ENCODE measurements at places on chromosomes 3 and 15.

DNA sequence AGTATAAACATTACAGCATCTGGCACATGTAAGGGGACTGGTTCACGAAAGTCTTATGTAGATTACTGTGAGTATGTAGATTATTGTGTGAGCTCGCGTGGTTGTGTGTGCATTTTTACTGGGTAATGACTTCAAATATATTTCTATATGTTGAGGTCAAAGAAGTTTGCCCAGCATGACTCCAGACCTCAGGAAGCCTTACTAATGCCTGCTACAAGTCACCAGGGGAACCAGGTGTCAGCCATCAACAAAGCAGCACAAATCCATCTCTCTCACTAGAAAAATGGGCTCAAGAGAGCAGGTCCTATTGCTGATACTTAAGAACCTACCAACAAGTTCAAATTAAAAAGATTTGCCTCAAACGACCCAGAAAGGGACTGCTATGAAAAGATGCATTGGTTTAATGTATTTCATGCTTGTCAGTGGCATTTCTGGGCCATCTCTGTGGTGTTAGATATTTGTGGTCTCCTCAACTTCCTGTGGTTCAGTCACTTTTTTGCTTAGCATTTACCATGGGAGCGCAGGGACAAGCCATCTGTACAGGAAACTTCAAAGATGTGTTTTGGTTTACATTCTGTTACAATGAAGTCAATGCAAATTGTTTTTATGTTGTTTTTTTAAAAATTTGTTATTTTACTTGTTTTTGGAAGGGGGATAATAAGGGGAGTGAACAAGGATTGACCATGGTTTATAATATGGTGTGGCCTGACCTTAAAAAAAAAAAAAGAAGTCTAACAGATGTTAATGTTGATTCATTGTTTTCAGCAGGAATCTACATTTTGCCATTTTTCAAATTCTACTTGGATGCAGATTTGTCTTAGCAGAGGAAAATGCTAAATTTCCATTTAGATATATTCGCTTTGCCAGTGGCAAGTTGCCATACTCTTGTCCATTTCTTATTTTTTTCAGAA lies 172.1 kb upstream of the ADAMTS9 start:
- no peak for DNase-seq

DNA sequence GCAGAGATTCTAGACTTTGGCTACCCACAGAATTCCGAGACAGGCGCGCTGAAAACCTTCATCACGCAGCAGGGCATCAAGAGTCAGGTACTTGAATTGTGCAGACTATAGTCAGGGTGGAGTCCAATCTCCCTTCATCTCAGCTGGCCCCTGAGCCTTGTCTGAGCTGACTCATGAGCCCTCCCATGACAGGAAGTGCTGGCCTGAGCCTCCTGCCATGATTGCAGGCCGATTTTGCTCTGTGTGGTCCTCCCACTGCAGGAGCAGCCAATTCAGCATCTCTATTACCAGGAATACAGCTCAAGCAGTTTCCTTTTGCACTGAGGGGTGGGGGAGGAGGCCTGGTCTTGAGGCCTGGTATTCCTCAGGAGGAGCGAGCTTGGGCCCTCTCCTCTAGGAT lies 5.5 kb downstream of the AP2M1 start:
- no peak for DNase-seq

- DNase-seq = no peak
Measured at GRCh38 chr3:94159062-94159828, 96.4 kb downstream of the NSUN3 start.

GRCh38 chr15:31278544-31279220 lies 48.0 kb upstream of the KLF13 start:
- no peak for DNase-seq

DNA sequence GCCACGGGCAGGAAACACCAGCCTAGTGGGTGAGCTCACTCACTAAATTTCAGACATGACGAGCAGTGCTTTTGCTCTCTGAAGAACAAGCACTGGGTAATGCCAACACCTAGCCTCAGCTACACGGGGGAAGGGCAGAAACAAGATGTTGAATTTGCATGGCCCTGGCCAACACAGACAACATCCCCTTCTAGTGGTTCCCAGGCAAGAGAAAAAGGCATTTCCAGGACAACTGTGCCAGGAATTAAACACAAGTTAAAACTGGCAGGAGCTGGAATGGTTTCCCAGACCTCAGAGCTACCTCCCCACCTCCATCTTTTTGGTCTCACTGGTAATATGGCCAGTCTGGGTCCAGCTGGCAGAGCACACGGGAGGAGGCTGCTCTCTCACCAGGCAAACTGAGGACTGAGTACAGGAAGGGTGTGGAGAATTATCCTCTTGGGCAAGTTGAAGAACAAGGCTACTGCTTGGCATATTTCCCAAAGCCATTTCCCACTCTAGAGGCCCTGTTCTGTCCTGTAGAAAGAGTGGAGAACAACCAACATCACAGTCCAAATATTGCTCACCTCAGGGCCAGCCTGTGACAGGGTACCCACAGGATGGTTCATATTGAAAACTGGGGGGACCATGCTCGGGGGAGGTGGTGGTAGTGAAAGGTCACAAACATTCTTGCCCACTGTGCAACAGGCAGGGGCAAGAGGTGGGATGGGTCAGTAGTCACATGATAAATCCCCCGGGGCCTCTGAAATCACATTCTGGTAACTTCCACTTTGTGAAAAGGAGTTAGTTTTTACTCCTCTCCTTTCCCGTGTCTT lies 26.5 kb downstream of the TSPAN3 start:
- no peak for DNase-seq

- DNase-seq = no peak
Measured at GRCh38 chr15:63077952-63078351, 35.4 kb downstream of the TPM1 start.

DNA sequence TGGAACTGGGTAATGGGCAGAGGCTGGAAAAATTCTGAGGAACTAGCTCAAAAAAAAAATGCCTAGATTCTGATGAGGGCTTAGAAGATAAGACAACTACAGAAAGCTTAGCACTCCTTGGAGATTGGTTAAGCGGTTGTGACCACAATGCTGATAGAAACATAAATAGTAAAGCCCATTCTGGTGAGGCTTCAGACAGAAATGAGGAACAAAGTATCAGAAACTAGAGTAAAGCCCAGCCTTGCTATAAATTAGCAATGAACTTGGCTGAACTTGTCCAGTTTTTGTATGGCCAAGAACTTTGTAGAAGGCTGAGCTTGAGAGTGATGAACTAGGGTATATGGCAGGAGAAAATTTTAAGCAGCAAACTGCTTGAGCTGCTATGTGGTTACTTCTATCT lies 25.4 kb downstream of the GOLGB1 start:
- DNase-seq = no peak

DNA sequence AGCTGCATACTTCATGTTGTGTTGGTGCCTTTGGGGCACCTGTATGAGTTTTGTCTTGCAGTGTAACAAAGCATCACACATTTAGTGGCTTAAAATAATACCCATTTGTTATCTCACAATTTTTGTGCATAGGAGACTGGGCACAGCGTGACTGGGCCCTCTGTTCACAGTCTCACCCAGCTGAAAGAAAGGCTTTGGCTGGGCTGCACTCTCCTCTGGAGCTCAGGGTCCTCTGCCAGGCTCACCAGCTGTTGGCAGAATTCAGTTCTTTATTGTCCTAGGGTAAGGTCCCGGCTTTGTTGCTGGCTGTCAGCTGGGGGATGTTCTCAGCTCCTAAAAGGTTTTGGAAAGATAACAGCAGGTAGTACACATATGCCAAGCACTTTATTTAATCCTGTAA lies 263.3 kb downstream of the CLSTN2 start:
- no peak for DNase-seq

- DNase-seq = no peak
Measured at GRCh38 chr15:38168467-38169070, 84.1 kb upstream of the SPRED1 start.

- DNase-seq = no peak
Measured at GRCh38 chr3:8197384-8197783, 304.2 kb upstream of the LMCD1 start.

DNA sequence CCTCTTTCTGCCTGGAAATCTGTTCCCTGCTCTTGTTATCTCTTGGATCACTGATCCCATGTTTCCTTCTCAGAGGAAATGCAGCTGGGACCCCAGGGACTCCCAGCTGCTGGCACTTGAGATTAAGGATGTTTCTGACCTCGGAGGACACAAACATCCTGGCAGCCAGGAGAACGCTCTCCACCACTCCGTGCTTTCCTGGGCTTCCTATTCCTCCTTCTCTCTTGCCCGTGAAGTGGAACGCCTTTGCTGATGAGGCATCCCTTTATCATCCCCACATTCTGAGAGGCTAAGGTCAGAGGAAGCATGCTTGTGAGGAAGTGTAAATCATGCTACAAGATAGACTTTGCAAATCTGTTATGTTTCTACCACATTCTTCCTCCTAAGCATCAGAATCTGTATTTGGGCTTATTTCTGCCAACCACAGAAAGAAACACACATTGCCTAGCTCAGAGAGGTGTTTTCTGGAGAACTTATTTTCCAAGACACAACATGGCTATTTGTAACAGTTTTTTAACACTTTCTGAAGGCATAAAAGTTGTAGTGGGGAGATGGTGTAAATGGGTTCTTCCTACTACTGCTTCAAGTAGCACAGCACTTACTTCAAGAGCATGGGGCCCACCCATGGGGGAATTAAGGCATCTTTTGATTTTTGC lies 25.6 kb upstream of the LDHAL6B start:
- no peak for DNase-seq

DNA sequence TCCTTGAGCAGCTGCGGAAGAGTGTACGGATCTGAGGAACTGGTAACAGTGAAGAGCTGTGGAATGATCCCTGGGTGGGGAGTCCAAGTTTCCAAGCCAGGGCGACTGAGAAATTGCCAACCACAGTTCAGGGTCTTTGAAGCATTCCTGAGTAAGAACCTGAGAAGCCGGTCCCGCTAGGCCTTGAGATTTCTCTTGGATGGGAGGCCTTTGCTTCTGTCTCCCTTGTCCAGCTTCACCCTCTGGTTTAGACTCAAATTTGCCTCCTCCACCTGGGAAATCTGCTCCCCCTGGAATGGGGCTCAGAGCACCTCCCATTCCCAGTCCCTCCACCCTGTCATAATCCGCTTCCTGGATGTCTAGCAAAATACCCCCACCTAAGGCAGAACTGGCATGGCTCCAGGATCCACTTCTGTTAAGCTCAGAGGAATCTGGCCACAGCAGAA lies 127.7 kb upstream of the DLG1 start:
- no peak for DNase-seq

- DNase-seq = no peak
Measured at GRCh38 chr3:10356461-10356981, 35.6 kb upstream of the SEC13 start.

- no peak for DNase-seq
Measured at GRCh38 chr15:85625856-85626255, 168.9 kb downstream of the KLHL25 start.

- DNase-seq = no peak
Measured at GRCh38 chr15:40957581-40958051, 4.3 kb downstream of the CHAC1 start.

DNA sequence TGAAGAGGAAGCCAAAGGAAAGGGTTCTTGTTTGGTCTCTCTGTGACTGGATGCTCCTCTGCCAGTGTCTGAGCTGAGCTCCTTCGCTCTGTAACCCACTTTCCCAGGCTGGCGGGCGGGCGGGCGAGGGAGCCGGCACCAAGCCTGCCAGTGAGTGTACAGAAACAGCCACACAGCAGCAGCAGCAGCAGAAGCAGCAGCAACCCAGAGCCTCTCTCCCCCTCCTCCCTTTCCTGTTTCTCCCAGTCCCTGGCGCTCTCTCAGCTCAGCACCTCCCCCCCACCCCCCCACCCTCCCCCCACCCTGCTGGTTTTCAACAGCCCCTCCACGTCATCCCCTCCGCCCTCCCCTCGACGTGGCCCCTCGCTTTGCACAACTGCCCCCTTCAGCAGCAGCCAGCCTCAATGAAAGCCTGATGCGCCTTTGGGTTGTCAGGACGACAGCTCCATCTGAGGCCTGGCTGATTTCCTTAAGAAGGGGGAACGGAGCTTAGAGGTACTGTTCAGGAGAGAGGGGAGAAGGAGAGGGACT lies at the start of gene LSAMP:
LSAMP (minus strand) TSS at position 177 of the 531 bp plus-strand sequence.
- DNase-seq = no peak

DNA sequence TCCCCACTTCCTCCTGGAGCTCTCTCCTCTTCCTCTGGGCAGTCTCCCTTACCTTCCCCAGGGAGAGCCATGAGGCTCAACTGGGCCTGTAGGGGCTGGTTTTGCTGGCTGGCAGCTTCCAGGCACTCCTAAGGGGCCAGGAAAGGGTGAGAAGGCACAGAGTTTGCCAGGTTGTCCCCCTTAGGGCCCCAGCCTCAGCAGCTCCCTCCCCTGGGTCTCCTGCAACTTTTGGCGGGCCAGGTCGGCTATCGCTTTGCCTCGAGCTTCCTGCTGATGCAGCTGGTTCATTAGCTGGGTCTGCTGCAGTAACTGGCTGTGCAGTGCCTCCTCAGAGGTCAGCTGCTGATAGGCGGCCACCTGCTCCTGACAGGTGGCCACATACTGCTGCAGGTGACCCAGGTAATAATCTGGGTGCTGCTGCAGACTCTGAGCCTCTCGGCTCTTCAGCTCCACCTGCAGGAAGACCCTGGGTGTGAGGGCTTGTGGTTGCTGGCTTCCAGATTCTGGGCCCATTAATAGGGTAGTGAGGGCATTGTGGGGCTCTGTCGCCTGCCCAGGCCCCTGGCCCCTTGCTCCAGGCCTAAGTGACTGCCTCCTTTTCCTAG lies 29.7 kb upstream of the OR4F6 start:
- DNase-seq = no peak

GRCh38 chr15:64507293-64507802 lies 47.0 kb downstream of the ZNF609 start:
- DNase-seq = no peak

DNA sequence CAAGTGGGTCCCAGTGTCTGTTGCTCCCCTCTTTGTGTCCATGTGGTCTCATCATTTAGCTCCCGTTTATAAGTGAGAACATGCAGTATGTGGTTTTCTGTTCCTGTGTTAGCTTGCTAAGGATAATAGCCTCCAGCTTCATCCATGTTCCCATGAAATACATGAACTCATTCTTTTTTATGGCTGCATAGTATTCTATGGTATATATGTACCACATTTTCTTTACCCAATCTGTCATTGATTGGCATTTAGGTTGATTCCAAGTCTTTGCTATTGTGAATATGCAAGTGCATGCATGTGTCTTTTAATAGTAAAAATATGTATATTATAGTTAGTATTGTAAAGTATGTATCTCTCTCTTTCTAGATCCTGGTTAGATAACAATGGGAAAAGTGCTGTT lies 53.9 kb downstream of the TCAIM start:
- DNase-seq = no peak

DNA sequence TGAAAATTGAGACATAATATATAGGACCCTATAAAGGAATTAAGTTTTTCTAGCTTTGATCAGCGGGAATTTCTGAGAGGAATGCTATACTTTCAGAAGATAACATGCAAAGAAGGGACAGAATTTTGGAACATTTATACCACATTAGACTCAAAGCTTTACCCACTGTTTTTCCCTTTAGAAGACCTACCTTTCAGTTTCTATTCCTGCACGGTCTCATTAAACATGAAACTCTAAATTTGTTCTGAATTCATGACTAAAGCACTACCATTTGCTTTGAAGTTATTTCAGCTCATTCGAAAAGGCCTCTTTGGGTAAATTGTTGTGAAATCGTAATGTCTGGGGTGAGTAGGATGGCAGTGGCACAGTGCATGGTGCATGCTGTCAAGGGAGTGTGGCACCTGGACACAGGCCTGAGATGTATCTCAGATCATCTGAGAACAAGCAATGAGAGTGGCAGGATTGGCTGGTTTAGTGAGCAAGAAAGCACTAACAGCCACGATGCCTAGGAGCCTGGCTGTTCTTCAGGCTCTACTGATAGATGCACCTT lies 42.5 kb downstream of the CHCHD4 start:
- no peak for DNase-seq

- no peak for DNase-seq
Measured at GRCh38 chr3:104040896-104041295, 1325.8 kb upstream of the ALCAM start.
